Fibroblast of the aortic adventitia (primary cell): ENCODE measurements at places on chromosomes 5 and 9.
A peak's percentile ranks its signal among the peaks of the same experiment; 100 is the strongest.

- peak; percentile 31 for DNase-seq
These were observed 289.7 kb downstream of the CDK5RAP2 start for GRCh38 chr9:120289990-120290975.

DNA sequence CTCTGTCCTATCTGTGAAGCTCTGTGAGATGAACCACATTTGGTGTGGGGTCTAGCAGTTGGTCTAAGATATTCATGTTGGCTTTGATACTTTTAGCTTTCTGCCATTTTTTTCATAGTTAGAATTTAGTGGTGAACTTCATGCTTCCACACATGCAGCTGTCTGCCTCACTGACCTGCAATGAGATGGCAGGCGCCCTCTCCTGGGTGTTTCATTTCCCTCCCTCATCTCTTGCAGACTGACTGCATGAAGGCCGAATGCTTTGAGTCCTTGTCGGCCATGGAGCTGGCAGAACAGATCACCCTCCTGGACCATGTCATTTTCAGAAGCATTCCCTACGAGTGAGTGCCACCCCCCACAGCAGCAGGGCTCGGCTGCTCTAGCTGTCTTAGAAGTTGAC, 26.1 kb upstream of the CKMT2 start:
- DNase-seq, result peak; percentile 10

- no peak for DNase-seq
These were observed 9.6 kb downstream of the FBXO38 start for GRCh38 chr5:148393390-148393741.

DNA sequence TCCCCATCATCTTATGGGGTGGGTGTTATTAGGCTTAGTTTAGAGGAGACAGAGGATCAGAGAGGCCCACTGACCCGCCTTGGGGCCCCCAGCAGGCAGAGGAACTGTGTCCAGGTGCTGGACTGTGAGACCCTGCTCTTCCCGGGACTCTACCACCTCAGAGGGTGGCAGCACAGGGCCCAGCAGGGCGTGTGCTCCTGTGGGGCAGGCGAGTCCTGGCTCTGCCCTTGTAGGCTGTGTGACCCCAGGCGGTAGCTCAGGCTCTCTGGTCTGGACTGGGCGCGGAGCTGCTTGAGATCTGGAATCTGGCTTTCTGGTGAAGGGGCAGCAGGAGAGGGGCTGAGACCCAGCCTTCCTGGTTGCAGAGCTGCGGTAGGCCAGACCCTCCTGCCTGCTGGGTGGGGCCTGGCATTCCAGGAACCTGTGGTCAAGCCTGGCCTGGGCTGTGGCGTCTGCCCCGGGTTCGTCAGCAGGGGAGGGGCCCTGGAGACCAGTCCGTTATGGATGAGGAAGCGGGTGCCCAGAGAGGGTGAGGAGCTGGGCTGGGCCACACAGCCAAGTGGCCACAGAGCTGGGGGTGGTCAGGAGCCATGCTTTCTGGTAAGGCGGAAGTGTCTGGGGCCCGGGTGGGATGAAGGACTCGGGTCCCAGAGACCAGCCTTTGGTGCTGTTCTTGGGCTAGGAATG, 46.5 kb downstream of the RXRA start:
- DNase-seq, result peak; percentile 44

- no peak for DNase-seq
These were observed 6.9 kb downstream of the ARHGAP26 start for GRCh38 chr5:142777099-142777498.

GRCh38 chr9:4982721-4983482, 2.2 kb upstream of the JAK2 start:
- DNase-seq, result no peak

GRCh38 chr5:84248013-84248412, 136.7 kb downstream of the EDIL3 start:
- DNase-seq, result no peak

DNA sequence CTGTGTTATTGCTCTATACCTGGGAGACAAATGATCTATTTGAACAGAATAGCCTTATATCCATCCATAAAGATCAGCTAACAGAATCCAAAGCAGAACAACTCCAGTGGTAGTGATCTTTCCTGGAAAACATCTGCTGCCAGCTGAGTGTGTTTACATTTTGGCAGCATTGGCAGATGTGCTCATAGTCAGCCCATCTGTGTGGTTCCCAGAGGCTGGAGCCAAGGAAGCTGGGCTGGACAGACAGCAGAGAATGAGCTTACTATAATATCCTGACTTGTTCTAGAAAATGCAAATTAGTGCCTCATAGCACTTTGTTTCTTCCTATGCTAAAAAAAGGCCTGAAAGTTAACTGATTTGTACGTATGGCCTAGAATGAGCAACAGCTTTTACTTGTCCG, 99.7 kb downstream of the ST8SIA4 start:
- DNase-seq, result peak; percentile 54

DNA sequence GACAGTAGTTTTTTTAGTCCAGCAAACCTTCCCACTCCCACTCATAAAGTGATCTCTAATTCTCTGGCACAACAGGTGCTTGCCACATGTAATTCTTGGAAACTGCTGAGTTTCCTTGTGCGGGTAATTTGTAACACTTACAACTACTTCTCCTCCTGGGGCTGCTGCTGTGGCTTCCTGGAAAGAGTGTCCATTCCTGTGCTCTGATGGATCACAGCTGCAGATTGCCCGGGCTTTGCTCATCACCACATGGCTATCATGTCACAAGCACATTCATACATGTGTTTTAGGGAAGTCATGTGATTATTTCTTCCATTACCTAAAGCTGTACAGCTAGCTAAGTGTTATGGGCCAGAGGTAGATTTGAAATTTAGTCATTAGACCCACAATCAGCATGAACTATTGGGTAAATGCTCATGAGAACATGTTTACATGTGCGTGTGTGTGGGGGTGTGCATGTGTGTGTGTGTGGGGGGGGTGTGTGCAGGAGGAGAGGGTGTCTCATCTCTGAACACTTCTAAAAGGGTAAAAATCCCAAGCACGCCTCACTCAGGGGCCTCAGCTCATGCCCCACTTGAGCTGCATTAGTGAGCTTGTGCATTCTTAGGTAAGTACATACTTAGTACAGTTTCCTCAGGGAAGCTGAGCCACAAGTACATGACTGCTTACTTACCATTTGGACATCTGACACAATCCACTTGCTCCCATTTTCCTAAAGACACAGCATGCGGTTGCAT, 118.1 kb upstream of the CCDC112 start:
- DNase-seq, result peak; percentile 80

DNA sequence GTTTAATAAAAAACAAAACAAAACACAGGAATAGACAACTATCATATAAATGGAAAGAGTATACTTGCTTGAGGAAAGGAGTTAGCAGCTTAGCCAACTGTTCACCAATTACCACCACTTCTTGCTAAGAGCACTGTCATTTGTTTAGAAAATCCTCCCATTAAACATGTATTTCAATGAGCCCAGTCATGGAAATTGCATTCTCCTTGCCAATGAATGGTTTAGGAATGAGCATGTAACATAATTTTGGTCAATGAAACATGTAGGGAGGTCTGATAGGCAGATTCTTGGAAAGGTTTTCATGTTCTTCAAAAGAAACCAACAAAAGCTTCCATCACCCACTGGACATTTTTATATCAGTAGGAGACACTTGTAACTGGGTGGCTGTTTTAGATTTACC, 502.8 kb upstream of the PAPPA start:
- DNase-seq, result peak; percentile 94

DNA sequence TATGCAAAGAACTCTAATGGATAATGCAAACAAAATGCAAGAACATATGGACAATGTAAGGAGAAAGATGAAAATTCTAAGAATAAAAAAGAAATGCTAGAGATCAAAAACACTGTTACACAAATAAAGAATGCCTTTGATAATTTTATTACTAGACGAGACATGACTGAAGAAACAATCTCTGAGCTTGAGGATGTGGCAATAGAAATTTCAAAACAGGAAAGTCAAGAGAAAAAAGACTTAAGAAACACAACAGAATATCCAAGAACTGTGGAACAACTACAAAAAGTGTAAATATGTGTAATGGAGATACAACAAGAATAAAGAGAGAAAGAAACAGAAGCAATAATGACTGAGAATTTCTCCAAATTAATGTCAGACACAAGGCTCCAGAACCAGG, 140.5 kb upstream of the ACOT12 start:
- DNase-seq, result peak; percentile 13

- no peak for DNase-seq
These were observed 601 bp downstream of the FBXO38 start for GRCh38 chr5:148384380-148384737.

DNA sequence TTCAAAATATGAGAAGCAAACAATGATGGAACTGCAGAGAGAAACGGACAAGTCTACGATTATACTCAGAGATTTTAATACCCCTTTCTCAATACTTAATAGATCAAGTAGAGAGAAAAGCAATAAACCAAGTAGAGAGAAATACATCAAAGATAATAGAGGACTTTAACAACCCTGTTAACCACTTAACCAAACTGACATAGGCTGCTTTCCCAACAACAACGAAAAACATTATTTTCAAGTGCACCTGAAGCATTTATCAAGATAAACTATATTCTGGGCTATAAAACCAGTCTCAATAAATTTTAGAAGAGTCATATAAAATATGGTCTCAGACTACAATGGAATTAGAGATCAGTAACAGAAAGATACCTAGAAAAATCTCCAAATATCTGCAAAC, 67.4 kb downstream of the GNAQ start:
- DNase-seq, result no peak

DNA sequence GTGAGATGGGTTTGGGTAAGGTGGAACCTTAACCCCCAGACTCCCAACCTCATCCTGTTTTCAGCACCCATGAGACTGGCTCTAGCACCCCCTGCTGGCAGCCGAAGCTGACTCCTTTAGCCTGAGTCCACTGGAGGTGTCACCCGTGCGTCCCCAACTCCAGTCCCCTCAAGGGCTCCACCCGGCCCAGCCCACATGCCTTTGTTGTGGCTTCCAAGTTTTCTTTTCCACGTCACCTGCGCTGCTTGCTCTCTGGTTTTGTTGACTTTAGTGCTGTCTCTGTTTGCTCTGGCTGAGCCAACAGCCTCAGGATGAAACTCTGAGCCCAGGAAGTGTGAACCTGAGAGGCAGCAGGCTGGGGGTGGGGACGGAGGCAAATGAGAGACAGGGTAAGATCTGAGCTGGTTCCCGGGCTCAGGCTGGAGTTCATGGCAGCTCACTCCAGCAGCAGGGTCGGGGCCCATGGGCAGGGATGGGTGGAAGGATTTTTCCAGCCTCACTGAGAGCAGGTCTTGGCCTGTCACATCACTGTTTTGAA, 13.2 kb upstream of the AQP7 start:
- peak; percentile 43 for DNase-seq

DNA sequence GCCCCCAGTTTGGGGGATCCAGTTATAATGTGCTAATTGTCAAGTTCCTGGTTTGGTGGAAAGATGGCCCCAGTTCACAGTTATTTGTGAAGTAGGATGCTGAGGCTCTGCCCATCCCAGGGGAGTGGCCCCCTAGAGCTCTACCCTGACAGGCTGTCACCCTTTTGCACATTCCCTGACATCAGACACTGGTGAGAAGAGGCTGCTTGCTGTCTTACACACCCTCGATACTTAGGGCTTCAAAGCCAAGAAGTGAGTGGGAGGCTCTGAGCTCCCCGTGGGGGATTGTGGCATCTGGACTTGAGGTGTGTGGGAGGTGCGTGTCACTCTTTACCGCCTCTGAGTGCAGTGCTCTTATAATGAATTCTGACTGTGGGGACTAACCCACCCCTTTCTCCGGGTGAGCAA, 168.5 kb downstream of the DOCK2 start:
- peak; percentile 39 for DNase-seq

DNA sequence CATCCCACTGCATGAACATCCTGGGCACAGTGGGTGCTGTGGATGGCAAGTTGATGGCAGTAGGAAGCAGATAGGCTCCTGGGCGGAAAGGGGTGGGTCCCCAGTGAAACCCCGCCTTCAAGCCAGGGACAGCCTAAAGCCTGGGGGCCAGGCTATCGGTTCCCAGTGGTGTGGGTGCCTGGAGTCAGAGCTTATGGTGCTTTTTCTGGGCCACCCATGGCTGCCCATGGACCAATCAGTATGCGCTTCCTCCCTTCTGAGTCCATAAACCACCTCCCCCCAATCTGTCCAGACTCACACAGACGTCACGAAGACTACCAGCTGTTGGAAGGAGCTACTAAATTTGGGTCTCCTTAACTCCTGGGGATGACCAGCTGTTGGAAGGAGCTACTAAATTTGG, 17.5 kb upstream of the ECPAS start:
- DNase-seq, result no peak

DNA sequence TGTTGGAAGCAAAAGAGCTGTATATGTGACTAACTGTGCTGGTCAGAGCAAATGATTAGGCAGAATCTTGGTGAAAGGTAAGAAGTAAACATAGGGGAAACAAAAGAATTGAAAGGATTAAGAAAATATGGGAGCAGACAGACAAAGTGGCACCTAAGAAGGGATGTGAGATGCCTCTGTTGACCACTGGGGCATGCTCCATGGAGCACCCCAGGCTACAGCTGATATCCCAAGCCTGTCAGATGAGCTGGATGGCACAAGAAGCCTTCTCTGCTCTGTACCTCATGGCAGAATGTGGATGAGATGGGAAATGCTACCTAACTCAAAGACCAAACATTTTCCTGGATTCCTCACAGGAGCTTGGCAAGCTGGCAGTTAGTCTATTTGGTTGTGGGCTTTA, 89.3 kb upstream of the SLIT3 start:
- no peak for DNase-seq

GRCh38 chr9:125594223-125594610, 112.8 kb downstream of the MAPKAP1 start:
- DNase-seq, result no peak

DNA sequence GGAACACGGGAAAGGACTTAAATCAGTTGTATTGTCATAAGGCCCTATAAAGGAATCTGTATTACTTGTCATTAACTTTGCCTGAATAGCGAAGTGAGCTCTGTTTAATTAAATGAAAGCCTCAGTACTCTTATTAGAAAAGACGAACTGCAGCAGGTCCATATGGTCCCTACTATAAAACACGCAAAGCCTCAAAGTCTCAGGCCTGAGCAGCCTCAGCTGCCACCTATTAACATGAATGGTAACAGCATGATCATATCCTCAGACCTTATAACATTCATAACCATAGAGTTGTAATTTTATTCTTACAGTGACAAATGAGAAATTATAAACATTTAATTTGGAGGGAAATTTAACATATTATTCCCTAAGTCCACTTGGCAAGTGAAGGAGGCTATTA, 1113.7 kb upstream of the WWC1 start:
- no peak for DNase-seq

- DNase-seq, result no peak
These were observed 149.7 kb downstream of the ENC1 start for GRCh38 chr5:74490814-74491213.

DNA sequence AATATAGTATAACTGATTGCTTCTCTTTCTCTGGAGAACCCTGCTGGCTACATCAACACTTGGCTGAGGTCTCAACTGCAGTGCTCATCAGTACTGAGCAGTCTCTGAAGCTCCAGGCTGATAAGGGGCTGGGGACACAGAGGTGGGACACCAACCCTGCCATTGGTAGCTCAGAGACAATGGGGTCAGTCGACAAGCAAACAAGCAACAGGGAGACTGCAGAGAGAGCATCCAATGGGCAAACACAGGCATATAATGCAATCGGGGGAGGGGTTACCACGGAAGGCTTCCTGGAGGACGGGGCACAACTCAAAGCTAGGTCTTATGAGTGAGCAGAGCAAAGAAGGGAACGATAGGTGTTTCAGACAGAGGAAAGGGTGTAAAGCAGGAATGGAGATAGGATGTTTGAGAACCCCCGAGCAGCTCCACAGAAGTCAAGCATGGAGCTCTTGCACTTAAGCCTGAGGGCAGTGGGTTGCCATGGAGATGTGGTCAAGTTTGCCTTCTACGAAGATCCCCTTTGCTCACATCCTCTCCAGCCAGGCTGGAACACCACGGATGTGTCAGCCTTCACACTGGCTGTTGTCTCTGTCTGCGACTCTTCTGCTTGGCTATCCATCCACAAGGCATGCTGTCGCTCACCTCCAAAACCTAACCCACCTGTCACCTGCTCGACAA, 21.5 kb upstream of the AKNA start:
- DNase-seq, result no peak
